DMS153 (cell line): ENCODE measurements at places on chromosomes 7 and 10.
A peak's percentile ranks its signal among the peaks of the same experiment; 100 is the strongest.

- DNase-seq: no peak
These were observed 95.0 kb downstream of the KLF6 start for GRCh38 chr10:3689871-3690510.

DNA sequence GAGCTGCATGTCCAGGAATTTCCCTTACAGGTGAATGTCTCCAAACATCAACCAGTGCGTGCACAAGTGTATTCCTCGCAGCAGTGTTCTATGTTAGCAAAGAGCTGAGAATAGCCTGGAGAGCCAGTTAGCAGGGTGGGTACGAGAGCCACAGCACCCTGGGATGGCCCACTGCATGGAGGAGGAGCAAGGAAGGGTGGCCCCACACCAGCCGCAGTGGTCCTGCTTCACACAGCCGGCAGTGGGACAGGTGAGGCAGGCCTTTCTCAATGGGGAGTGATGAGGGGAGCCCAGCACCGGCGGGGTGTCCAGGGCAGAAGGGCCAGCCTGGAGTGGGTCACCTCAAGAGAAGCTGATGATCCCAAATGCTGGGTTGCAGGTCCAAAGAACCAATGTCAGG lies 240.7 kb downstream of the TCERG1L start:
- DNase-seq: no peak

DNA sequence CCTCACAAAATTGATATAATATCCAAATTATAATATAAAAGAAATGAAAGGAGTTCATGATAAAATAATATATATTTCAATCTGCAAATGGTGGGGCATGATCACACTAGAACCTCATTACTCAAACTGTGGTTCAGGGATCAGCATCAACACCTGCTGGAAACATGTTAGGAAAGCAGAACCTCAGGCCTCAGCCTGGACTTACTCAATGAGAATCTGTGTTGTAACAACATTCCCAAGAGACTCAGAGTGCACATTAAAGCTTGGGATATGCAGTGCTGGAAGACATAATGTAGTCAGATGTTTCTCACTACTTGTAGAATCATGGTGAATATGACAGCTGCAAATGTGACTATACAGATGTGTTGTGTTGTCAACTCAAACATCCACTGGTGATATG lies 81.7 kb upstream of the ITPRID1 start:
- peak; percentile 17 for DNase-seq

DNA sequence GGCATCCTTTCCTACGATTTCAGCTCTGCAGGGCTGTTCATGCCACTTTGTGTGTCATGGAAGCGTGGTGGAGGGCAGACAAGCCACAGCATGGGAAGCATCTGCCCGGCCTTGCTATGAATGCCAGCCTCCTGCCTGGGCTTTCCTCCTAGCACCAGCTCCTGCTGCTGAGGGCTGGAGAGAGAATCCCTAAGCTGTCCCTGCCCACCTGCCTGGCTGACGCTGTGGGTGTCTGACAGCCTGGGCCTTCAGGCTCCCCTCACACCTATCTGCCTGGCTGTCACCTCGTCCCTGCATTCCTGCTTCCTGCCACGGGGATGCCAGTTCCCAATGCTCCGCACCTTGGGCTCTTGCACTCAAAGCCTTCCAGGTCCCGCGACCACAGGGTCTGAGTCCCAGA lies 606.5 kb upstream of the MGMT start:
- DNase-seq: no peak

GRCh38 chr10:29496341-29497162 lies 138.2 kb downstream of the SVIL start:
- DNase-seq: no peak

- DNase-seq: no peak
These were observed 3.9 kb upstream of the NRF1 start for GRCh38 chr7:129607471-129608120.

GRCh38 chr7:141872931-141873330 lies 31.6 kb upstream of the PRSS37 start:
- no peak for DNase-seq

DNA sequence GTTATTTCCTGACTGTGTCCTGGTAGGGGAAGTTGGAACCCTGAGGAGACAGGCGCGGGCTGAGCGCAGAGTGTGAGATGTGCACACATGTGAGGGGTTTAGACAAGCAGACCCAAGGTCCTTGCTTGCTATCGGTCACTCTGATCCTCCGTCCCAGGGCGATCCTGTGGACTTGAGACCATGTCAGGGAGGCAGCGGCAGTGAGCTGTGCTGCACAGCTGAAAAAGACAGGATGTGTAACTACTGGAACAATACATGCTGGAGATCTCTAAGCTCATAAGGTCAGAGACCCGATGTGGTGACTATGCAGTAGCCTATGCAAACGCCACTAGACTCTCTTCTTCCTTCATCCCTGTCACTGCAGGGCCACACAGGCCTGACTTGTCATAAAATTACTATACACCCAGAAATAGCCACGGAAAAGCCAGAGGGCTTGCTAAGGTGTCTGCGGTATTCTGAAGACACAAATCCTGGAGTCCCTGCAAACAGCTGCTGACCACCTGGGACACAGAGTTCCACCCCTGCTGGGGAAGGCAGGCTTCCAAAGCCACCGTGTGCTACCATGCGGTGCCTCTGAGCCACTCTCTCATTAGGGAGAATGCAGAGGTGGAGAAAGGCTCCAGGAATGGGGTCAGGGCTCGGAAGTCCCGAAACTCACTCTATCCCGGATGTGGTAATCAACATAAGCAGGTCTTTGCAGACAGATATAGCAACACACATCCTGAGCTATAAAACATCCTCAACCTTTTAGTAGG lies 91.1 kb upstream of the DDC start:
- no peak for DNase-seq

- no peak for DNase-seq
These were observed 29.8 kb upstream of the KLF6 start for GRCh38 chr10:3814838-3815220.

GRCh38 chr7:95886501-95887090 lies 114.2 kb downstream of the DYNC1I1 start:
- peak; percentile 91 for DNase-seq

- no peak for DNase-seq
These were observed 9.7 kb upstream of the FHIP2A start for GRCh38 chr10:114811862-114812261.

- no peak for DNase-seq
These were observed 89.5 kb downstream of the HECW1 start for GRCh38 chr7:43201912-43202311.

GRCh38 chr10:58622246-58622645 lies 109.6 kb downstream of the BICC1 start:
- no peak for DNase-seq

GRCh38 chr7:116449950-116450349 lies 49.6 kb upstream of the CAV2 start:
- no peak for DNase-seq

DNA sequence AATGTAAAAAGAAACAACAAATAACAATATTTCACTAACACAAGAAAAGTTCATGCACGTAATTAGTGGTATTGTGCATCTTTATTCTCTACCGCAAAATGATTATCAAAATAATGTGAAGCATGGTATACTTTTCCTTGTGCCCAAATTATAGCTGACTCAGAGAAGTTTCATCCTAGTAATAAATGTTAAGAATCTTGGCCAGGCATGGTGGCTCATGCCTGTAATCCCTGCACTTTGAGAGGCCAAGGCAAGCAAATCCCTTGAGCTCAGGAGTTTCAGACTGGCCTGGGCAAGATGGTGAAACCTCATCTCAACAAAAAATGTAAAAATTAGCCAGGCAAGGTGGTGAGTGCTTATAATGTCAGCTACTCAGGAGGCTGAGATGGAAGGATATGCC lies 105.0 kb downstream of the KMT2C start:
- DNase-seq: no peak

GRCh38 chr7:142792129-142792528 lies 21.4 kb downstream of the PRSS2 start:
- DNase-seq: no peak

DNA sequence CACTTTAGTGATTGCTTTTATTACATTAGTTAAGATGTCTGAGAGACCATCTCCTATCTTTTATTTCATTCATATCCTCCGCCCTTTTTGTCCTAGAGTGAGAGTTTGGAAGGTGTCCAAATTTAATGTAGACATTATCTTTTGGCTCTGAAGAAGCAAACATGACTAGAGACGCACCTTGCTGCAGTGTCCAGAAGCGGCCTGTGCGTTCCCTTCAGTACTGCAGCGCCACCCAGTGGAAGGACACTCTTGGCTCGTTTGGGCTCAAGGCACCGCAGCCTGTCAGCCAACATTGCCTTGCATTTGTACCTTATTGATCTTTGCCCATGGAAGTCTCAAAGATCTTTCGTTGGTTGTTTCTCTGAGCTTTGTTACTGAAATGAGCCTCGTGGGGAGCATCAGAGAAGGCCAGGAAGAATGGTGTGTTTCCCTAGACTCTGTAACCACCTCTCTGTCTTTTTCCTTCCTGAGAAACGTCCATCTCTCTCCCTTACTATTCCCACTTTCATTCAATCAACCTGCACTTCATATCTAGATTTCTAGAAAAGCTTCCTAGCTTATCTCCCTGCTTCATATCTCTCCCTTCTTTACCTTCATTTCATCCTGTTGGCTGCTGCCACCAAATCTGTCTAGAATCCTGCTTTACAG lies 10.4 kb upstream of the CLCN1 start:
- no peak for DNase-seq

- DNase-seq: no peak
These were observed 27.6 kb upstream of the BMS1 start for GRCh38 chr10:42755028-42755451.

DNA sequence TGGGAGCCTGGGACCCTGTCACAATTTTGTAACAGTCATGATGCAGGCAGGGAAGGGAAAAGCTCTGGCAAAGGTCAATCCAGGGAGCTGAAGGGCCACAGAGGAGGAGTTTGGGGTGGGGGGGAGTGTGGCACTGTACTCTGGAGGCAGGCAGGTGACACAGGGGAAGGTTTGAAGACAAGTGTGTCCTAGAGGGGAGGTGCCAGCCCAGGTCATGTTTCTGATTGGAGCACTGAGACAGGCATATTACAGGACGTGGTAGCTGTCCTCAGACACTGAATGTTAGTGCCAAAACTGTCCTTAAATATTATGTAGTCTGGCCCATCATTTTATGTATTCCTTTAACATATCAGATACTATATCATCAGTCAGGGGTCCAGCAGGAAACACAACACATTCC lies 75.6 kb upstream of the LRRC4 start:
- DNase-seq: no peak

DNA sequence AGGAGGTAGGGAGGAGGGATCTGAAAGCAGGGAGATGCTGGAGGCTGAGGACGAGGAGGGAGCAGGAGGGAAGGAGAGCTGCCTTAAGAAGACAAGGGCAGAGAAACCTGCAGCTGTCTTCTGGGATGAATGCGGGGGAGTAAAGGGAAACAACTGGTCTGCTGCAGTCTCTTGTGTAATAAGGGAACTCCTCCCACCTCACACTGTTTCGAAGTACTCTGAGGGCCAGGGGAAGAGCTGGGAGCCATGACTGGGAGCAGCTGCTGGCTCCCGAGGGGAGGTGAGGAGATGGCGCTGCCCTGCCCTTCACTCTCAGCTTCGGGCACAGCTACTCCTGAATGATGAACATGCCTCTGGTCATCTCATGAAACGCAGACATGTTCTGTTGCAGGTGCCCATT lies 65.1 kb downstream of the CLEC2L start:
- no peak for DNase-seq

- no peak for DNase-seq
These were observed 236.3 kb downstream of the SDK1 start for GRCh38 chr7:3537210-3537875.

GRCh38 chr7:100124301-100125230 lies 2.2 kb upstream of the MBLAC1 start:
- no peak for DNase-seq

GRCh38 chr10:11178606-11179515 lies 161.2 kb downstream of the CELF2 start:
- DNase-seq: no peak

- no peak for DNase-seq
These were observed 36.9 kb upstream of the NPFFR1 start for GRCh38 chr10:70320751-70321150.

- DNase-seq: no peak
These were observed 11.1 kb upstream of the EMX2 start for GRCh38 chr10:117531371-117532002.

GRCh38 chr7:158602905-158603772 lies 15.5 kb upstream of the PTPRN2 start:
- DNase-seq: no peak

DNA sequence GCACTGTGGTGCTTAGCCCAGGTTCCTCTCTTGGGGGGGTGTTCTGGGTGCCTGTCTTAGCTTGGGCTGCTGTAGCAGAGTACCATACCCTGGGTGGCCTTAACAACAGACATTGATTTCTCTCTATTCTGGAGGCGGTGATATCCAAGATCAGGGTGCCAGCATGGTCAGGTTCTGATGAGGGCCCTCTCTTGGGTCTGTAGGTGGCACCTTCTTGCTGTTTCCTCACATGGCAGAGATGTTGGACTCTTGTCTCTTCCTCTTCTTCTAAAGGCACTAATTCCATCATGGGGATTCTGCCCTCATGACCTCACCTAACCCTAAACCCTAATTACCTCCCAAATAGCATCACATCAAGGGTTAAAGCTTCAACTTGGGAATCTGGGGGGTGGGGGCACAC lies 19.9 kb upstream of the CRHR2 start:
- DNase-seq: no peak

- no peak for DNase-seq
These were observed 50.3 kb upstream of the PIP4K2A start for GRCh38 chr10:22764639-22765038.

DNA sequence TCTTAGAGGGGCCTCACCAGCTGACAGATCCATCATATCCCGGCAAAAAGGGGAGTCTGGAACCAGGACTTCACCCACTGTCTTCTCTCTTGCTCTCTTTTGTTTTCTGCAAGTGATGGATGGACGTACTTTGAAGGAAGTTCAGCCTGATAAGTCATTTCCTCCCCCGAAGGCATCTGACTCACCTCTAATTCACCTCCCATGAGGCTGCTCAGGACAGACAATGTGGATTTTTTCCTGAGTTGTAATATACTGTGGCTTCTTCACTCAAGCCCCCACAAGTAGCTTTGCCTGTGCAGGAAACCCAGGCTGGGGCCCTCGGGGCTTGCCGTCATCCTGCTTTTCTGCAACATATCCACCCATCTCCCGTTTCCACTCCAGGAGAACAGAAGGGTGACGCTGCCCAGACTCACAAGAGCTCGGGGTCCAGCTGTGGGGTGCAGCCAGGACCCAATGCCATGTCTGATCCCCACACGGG lies 70.4 kb downstream of the ASB13 start:
- DNase-seq: no peak

DNA sequence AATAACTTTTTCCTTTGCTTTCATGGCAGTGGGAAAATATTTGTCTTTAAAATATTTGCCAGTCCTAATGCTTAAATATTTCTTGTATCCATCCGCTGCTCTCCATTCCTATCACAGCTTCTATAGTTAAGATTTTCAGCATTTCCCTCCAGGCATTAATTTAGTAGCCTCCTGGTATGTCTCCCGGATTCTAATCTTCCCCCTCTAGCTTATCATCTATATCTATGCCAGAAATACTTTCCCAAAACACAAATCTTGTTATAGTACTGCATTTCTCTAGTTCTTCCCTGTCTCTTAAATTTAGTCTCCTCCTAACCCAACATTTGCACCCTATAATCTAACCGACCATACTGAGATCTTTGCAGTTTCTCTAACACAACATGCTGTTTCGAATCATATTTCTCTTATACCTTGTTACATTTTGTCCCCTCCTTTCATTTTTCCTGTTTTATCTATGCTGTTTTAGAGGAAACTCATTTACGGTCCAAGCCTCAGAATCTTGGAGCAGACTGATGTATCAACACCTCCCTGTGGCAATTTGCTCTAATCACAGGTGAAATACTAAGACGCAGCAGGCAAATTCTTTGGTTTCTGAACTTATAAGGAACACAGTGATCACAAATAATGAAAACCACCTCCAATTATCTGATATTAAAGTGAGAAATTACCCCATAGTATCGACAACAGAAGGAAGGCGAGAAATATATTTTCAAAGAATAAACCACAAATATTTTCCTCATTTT lies 10.3 kb downstream of the CNTNAP2 start:
- no peak for DNase-seq
